Kidney (tissue), 22 donors: ENCODE measurements at places on chromosomes 5 and 9.

DNA sequence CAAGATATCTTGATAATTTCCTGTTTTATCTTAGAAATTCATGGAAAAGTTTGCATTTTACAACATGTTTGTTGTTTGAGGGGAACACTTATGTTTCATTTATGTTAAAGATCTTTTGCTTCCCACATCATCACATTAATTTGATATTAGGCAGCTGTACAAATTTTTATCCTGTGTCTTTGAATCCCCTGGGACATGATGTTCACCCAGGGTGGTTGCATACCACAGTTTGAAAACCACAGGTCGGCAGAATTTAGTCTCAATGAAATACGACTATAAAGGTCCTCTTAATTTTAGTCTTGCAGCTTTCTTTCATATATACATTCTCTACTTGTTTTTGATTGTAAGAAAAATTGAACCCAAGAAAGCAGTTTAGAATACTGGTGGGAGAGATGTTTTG is 3.7 kb downstream of the NAA35 start:
- peaks cover 5% of the 10 kb centered on the region for H3K36me3 ChIP-seq
- H3K27ac ChIP-seq: no peak overlapping the region
- H3K4me3 ChIP-seq: no peak overlapping the region
- peaks cover 10% of the 10 kb centered on the region for H3K4me1 ChIP-seq
- no peak for DNase-seq

DNA sequence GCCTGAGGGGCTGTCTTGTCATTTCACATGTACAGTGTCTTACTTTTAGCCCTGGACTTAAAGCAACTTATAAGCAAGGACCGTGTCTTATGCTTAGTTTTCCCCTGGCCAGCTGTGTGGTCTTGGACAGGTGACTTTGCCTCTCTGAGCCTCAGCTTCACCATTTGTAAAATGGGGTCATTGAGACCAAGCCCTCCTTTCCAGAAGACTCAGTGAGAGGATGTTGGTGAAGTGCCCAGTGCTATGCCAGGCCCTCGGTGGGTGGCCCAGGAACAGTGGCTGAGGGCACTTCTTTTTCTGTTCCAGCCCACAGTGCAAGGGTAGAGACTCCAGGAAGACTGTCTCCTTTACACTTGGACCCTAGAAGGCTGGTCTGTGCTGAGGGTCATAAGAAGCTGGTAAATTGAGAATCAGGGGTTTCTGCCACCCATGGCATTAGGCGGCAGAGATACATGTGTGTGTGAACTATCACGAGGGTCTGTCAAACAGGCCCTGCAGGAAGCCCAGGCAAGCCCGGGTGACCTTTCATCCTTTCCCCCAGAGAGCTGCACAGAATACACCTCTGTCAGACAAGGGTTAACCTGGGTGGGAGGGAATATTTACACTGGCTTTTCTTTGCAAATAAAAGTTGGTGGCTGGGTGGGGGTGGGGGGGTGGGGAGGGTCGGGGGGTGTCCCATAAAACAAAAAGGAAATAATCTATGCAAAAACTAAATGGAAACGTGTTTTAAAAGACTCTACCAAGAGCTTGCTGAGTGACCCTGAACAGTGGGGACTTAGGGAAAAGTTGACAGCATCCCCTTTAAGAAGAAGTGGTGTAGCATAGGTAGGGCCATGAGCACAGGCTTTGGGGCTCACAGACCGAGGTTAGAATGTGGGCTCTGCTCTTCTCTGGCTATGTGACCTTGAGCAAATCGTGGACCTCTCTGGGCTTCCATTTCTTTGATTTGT is 20.4 kb upstream of the KIF12 start:
- no peaks in the 10 kb centered on the region for H3K36me3 ChIP-seq
- no peak for DNase-seq

DNA sequence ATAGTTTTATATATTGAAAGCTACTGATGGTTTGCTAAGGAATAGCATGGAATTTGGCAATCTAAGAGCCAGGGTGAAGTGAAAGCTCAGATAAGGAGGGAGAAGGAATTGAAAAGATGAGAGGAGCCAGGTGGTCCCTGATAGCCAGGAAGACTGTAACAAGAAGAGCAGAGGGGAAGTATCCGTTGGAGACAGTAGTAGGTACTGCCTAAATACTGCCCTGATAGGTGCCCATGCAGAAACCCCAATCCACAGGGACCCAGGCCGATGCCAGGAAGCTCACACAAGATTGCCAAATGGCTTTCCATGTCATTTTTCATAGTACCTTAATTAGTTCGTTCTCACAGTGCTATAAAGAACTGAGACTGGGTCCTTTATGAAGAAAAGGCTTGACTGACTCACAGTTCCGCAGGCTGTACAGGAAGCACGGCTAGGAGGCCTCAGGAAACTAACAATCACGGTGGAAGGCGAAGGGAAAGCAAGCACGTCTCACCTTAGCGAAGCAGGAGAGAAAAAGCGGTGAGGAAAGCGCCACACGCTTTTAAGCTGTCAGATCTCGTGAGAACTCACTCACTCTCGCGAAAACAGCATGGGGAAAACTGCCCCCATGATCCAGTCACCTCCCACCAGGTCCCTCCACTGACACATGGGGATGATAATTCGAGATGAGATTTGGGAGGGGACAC is 13.0 kb downstream of the ACTL7B start:
- H3K27me3 ChIP-seq: no peaks in the 10 kb centered on the region
- H3K4me3 ChIP-seq: no peak overlapping the region
- DNase-seq: no peak

GRCh38 chr5:80146046-80146445 is 109.8 kb downstream of the SERINC5 start:
- peaks cover 2% of the 10 kb centered on the region for H3K36me3 ChIP-seq
- no peak overlapping the region for H3K4me3 ChIP-seq
- no peak overlapping the region for H3K27ac ChIP-seq
- H3K4me1 ChIP-seq: no peaks in the 10 kb centered on the region

DNA sequence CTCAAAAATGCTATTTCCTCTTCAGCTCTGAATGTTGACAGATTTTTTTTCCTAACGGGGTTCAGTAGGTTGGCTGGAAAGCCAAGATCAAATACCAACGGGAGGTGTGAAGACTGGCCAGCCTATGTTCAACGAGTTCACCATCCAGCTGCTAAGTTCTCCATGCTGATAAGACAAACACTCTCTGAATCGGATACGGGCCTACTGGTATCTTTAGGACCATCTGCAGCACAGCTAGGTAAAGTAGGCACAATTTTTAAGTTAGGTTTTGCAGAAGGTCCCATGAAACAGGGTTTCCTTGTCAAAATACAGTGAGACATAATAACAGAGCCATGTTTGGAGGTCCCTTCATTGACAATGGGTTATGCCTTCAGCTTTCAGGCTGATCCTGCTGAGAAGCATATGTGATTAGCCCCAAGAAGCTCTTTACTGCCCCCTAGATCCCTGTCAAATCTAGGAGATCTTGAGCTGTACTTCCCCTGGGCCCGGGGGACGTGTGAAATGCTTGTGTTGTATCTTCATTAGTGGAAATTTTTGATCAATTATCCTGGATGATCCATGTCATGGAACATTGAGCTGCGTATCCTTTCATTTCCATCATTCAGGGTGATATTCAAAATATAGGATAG is 60.6 kb downstream of the PGM5 start:
- no peak overlapping the region for H3K27ac ChIP-seq
- H3K4me3 ChIP-seq: no peak overlapping the region
- DNase-seq: no peak
- no peaks in the 10 kb centered on the region for H3K27me3 ChIP-seq
- H3K4me1 ChIP-seq: no peaks in the 10 kb centered on the region

DNA sequence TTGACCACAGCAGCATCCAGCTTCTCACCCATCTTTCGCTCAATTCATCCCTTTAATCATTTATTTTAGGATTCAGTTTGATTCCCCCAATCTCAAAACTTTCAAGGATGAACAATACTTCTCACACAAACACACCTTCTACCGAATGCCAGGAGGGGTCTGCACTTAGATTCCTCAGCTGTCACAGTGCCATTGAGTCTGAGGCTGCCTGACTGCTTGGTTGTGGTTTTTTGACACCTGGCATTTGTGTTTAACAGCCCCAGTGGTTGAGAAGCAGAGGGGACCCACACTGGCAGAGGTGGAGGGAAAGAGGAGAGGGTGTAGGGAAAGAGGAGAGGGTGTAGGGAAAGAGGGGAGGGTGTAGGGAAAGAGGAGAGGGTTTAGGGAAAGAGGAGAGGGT is 54.9 kb downstream of the PALM2AKAP2 start:
- H3K4me3 ChIP-seq: no peak overlapping the region
- no peaks in the 10 kb centered on the region for H3K4me1 ChIP-seq
- no peaks in the 10 kb centered on the region for H3K27me3 ChIP-seq
- H3K27ac ChIP-seq: no peak overlapping the region
- no peak for DNase-seq
- H3K36me3 ChIP-seq: no peaks in the 10 kb centered on the region

- no peaks in the 10 kb centered on the region for H3K36me3 ChIP-seq
- no peak overlapping the region for H3K27ac ChIP-seq
- H3K27me3 ChIP-seq: no peaks in the 10 kb centered on the region
- no peaks in the 10 kb centered on the region for H3K4me1 ChIP-seq
These were observed 55.7 kb upstream of the MAP3K1 start for GRCh38 chr5:56759521-56760216.

DNA sequence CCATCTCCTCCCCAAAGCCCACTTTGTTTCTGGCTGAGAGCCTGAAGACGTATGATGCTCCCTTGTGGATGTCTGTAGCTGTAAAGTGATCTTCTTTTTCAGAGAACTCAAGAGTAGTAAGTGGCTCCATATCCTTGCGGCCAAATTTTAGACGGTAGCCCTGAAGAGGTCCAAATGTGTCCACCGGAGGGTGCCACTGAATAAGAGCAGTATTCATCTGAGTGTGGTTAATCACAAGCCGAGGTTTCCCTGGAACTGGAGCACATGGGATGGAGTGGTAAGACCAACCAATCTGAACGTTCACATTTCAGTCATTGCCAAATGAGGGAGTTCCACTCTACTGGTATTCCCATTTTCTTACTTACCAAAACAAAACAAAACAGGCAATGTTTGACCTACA is 686.5 kb upstream of the DMAC1 start:
- DNase-seq: no peak
- no peaks in the 10 kb centered on the region for H3K27me3 ChIP-seq
- H3K4me1 ChIP-seq: no peaks in the 10 kb centered on the region
- no peak overlapping the region for H3K4me3 ChIP-seq

- no peaks in the 10 kb centered on the region for H3K4me1 ChIP-seq
- H3K27me3 ChIP-seq: no peaks in the 10 kb centered on the region
- no peak overlapping the region for H3K4me3 ChIP-seq
- DNase-seq: no peak
- no peak overlapping the region for H3K27ac ChIP-seq
These were observed 71.5 kb downstream of the CAMK4 start for GRCh38 chr5:111295649-111296048.

- H3K4me3 ChIP-seq: no peak overlapping the region
- DNase-seq: no peak
- H3K27ac ChIP-seq: no peak overlapping the region
- no peaks in the 10 kb centered on the region for H3K4me1 ChIP-seq
These were observed 2050.7 kb upstream of the WWC1 start for GRCh38 chr5:166240705-166241104.

DNA sequence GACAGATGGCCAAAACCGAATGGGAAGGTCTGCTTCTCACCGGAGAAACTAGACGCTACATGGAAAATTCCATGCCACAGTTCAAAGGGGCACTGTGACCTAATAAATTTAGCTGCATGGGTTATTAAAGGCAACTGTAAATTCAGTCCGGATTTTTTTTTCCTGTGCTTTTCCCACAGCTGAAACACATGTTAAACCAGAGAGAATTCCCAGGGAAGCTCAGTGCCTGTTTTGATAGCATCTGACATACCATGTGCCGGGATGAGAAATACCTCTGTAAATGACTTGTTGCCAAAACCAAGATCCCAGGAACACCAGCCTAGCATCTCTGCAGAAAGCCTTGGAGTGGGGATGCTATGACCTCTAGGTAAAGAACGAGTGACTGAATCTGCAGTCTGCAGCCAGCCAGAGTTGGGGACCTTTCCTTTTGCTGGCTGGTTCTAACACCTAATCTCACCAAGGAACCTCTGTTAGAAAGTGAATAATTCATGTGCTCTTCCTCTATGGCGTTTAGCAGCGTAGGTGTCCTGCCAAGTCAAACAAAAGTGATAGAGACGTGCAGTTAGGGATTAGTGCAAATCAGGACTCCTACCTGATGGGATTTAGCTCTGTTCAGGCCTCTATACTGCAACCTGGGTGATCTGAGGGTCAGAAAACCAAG is 77.9 kb downstream of the SLIT3 start:
- no peak overlapping the region for H3K27ac ChIP-seq
- H3K27me3 ChIP-seq: no peaks in the 10 kb centered on the region
- no peaks in the 10 kb centered on the region for H3K36me3 ChIP-seq
- peaks cover 3% of the 10 kb centered on the region for H3K4me1 ChIP-seq
- no peak overlapping the region for H3K4me3 ChIP-seq

DNA sequence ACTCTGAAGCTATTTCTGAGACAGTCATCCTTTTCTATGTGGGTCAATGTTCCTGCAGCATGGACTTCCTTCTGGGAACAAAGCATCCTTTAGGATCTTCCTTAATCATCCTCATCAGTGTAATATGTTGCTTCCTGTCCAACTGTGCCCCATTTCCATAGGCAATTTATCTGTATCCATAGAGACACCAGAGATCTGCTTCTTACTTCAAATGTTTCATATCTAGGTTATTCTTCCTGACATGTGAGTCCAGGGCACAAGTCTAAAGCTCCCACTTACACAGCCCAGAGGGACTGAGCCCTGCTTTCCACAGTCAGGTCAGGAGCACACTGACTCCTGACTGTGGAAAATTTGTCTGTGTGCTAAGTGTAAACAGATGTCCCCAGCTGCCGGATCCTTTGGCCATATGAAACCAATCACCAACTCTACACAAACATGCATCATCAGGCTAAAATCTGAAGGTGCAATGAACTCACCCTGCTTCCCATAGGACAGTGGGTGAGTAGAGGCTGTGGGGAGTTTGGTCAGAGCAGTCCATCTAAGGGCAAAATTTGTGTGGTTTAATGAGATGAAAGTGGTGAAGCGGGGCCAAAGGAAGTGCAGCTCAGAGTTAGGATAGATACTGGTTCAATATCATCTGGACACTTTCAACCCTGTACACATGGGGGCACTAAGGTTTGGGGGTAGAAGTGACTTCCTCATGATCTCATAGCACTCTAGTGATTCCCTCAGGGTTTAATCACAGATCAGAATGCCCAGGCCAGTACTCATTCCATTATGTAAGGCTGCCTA is 85.2 kb upstream of the TNC start:
- H3K4me3 ChIP-seq: no peak overlapping the region
- no peaks in the 10 kb centered on the region for H3K4me1 ChIP-seq
- H3K27ac ChIP-seq: no peak overlapping the region
- H3K36me3 ChIP-seq: no peaks in the 10 kb centered on the region
- no peaks in the 10 kb centered on the region for H3K27me3 ChIP-seq

DNA sequence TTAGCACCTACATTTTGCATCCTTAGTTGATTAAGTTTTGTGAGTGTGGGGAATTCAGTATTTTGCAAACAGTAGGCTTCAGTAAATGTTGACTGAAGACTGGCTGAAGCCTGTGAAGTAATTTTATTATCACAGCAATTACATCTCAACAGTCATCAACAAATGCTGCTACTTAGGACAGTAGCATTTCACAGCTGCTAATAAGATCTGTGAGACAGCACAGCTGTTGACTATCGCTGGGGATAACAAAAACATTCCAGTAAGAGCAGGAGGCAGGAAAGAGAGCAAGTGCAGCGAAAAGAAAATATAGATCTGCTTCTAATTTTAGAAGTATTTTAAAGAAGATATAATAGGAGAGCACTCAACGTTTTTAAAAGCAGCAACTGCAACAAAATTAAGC is 117.3 kb upstream of the FGF10 start:
- no peak overlapping the region for H3K4me3 ChIP-seq
- H3K27me3 ChIP-seq: no peaks in the 10 kb centered on the region
- H3K36me3 ChIP-seq: no peaks in the 10 kb centered on the region
- peak; percentile 49 for DNase-seq

- DNase-seq: no peak
- no peaks in the 10 kb centered on the region for H3K4me1 ChIP-seq
- no peak overlapping the region for H3K27ac ChIP-seq
- no peaks in the 10 kb centered on the region for H3K27me3 ChIP-seq
- no peak overlapping the region for H3K4me3 ChIP-seq
These were observed 142.5 kb downstream of the GABRB2 start for GRCh38 chr5:161403996-161404395.
